ENCODE measurements at places on chromosomes 4 and X.

DNA sequence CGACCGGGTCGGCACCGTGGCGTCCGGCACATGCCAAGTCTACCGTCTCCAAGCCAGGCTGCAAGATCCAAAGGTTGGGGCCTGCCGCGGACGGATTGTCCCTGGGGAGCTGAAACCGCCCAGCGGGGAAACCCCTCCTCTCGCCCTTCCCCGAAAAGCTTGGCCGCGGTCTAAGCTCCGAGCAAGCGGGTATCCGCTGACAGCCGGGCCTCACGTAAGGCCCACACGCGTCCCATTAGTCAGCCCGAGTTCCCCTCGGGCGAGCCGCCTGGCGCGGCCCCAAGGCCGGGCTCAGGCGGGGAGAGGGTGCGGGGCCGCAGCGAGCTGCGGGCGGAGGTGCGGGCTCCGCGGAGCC, 6.8 kb upstream of the BCOR start:
- DNase-seq = no peak

GRCh38 chr4:186485150-186485549, 70.2 kb downstream of the MTNR1A start:
- DNase-seq = no peak

- DNase-seq = peak; percentile 86
These were observed at the start of gene USP11 for GRCh38 chrX:47232803-47233332. TSS of gene USP11 (plus strand) at chrX:47233009. CDS start at chrX:47233044, 35 bp downstream.

DNA sequence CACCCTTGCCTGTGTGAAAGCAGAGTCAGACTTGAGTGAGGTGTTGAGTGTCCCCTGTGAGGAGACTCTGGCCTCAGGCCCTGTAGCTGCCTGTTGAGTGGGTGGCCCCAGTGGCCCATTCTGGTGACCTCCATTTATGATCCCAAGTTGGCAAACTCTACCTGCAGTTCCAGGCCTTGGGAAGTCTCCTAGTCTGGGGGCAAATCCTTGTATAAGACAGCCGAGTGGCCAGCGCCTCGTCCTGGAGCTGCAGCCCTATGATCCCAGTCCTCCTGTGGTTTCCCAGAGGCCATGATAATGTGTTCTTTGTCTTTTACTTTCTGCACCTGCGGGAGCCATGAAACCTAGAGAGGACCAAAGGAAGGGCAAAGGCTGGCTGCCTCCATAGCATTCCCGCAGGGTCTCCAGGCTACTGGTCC, 58.7 kb downstream of the NBDY start:
- DNase-seq = no peak

DNA sequence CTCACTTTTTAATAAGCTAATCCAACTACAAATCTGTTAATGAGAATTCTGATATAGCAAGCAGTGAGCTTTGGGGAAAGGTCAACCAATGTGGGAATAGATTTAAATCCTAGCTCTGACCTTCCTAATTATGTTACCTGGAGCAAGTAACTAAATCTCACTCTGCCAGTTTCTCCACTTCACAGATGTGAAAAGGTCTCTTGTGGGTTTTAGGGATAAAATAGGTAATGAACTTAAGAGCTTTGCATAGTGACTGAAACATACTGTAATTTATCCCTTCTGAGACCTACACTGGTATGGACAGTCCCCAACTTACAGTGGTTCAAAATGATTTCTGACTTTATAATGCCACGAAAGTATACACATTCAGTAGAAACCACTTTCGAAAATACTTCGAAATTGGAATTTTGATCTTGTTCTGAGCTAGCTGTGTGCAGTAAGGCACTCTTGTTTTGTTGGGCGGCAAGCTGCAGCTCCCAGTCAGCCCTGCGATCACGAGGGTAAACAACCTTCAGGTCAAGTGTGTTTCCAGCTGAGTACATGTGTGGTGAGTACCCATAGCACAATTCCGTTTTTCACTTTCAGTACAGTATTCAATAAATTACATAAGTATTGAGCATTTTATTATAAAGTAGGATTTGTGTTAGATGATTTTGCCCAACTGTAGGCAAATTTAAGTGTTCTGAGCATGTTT, 93.7 kb downstream of the ADGRL3 start:
- DNase-seq = peak; percentile 15

- no peak for DNase-seq
These were observed 43.3 kb upstream of the PPM1K start for GRCh38 chr4:88327665-88328064.

DNA sequence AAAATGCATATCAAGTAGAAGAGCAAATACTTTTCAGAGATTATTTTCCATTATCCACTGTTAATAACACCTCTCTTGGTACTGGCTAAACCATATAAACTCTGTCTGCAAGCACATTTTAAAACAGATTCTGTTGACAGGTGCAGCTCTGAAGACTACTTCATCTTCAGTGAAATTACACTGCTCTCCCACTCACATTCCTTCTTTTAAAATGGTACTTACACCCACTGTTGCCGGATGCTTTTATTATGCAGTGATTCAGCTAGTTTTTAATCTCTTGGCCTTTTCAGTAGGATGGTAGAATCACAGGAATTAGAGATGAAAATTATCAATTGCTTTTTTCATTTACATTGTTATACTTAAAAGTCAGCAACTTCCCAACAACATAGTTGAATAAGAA, 381.6 kb downstream of the GASK1B start:
- no peak for DNase-seq

- peak; percentile 9 for DNase-seq
These were observed 23.8 kb downstream of the SHROOM3 start for GRCh38 chr4:76458825-76459224.

GRCh38 chrX:111101580-111101979, 5.6 kb downstream of the PAK3 start:
- no peak for DNase-seq

- DNase-seq = no peak
These were observed 28.6 kb downstream of the ANAPC10 start for GRCh38 chr4:145069361-145069760.

DNA sequence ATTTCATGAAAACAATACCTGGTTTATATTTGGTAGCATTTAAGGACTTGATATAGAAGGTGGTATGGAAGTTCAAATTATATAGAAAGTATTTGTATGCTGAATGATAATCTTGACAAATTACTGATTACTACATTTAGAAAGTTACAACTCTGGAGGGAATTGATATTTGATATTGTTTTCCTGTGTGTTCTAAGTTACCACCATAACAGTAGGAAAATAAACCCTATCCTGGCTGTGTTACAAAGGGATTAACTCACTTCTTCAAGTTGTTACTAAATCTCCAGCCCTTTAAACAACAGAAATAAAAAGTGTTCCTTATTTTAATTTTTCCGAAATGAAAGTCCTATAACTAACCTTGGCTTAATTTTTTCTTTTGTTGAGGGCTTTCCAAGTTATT, 36.6 kb downstream of the FHL1 start:
- no peak for DNase-seq

- DNase-seq = no peak
These were observed 9.5 kb downstream of the DOK7 start for GRCh38 chr4:3472411-3473141.

GRCh38 chr4:36290641-36291040, 9.2 kb downstream of the DTHD1 start:
- no peak for DNase-seq

DNA sequence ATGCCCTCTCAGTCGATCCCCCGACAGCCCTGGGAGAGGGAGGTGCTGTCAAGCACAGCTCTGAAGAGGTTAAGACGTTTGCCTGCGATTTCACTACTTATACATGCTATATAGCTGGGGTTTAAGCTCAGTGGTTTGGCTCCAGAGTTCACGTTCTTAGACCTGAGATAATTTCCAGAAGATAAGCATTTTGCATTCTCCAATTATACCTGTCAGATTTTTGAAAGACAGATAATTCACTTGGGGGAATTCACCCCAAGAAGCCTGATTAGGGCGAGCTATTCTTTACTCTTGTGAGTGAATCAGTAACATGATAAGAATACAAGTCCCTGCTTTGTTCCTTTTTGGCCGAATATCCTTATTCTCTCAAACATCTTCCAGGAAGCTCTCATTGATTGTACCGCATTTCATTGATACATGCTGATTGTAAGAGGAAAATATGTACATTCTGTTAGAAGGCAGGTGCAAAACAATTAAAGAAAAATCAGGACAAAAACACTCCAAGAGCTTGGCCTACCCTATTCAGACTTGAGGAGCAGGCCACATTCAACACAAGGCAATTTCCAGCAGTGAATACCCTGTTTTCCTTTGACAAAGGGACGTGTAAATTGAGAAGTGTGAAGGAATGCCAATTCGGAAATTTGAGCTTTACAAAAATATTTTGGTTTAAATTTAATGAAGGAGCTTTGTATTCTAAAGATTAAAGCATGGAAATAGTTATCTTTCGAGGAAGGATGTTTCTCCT, 30.2 kb downstream of the TENM3 start:
- no peak for DNase-seq

GRCh38 chrX:8675006-8675630, 56.8 kb downstream of the ANOS1 start:
- DNase-seq = no peak

DNA sequence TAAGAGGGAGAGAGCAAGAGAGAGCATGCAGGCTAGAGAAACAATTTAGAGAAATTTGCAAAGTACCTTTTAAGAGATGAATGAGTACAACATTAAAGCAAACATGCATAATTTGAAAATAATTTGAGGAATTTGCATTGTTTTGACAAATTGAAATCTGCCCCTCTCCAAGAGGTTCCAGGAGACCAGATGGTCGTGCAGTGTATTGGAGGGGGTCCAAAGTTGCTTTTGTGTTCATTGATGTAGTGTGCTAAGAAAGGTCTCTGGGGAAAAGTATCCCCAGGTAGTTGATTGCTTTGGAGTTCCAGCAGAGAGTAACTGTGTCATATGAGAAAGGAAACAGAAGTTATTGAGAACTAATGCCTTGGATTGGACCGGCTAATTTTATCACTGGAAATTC, 635.0 kb upstream of the TENM3 start:
- no peak for DNase-seq

GRCh38 chr4:102734116-102734515, 26.7 kb downstream of the MANBA start:
- no peak for DNase-seq

DNA sequence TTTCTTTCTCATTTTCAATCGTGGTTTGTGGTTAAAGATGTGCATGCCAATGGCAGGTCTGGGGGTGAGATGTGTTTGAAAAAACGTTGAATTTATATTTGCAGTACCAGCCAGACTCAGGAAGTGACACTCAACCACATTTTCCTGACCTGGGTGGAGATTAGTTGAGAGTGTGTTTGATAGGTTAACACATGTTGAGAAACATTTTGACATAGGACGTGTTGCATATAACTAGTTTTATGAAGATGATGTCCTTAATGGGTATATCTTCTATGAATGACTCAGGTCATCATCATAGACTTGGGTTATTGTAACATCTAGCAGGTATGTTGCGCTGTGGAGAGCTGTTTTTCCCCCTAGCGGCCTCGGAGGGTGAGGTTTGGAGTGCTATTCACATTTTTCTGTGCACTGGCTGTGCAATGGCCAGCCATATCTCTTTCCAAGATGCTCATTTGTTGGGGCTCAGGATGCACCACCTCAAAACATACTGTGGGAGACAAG, 21.7 kb upstream of the CD38 start:
- no peak for DNase-seq

DNA sequence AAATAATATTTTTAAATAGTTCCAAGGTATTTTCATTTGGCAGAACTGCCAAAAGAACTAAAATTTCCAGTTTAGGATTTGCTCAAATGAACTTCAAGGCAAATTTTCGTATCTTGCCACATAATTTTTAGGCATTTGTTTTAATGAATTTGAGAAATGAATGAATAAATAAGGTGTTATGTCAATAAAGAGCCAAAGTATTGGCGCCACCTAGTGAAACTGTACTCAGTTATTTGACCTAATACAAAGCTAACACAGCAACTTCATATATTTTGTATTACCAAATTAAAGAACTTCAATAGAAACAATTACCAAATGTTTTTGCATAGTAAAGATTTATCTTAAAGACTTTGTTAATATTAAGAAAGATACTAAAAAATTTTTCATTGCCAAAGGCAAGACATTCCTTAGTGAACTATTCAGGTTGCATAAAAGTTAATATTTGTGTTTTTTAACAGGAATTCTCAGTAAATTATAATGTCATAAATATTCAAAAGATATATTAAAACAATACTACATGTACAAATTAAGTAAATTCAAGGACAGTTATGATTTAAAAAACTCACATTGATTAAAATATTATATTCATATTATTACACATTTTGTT, 50.3 kb downstream of the STPG2 start:
- no peak for DNase-seq

- DNase-seq = no peak
These were observed 10.2 kb upstream of the MSANTD1 start for GRCh38 chr4:3238721-3239120.

DNA sequence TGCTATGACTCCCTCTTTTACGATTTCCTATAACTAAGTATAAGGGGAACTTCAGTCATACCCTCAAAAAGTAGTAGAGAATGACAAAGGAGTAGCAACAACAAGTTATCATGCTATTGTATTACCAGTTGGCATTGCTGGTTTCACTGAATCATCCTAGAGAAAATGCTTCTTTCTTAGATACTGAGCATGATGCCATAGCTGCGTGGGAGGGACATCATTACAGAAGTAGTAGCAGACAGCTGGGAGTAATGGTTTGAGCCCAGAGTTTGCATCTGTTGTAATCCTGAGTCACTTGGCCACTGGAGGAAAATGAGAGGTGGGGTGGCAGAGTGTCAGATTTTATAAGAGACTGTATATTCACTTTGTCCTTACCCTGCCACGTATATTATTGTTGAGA, 38.6 kb downstream of the MTMR1 start:
- DNase-seq = no peak

DNA sequence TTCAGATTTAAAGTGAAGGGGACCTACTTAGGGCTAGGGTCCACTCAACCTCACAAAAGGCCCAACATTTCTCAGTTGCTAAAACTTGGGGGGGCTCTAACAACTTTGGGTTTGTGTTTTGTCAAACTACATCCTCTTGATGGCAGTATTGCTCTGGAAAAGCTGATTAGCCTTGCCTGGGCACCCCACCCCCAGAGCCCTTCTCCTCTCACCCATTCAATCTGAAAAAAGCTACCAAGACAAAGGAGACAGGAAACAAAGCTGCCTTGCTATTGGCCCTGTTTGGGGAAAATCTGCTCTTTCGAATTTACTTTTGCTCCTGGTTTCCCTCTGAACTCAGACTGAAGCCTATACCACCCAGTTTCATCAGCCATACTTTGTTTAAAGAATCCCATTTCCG, 195.2 kb upstream of the STK26 start:
- peak; percentile 26 for DNase-seq

DNA sequence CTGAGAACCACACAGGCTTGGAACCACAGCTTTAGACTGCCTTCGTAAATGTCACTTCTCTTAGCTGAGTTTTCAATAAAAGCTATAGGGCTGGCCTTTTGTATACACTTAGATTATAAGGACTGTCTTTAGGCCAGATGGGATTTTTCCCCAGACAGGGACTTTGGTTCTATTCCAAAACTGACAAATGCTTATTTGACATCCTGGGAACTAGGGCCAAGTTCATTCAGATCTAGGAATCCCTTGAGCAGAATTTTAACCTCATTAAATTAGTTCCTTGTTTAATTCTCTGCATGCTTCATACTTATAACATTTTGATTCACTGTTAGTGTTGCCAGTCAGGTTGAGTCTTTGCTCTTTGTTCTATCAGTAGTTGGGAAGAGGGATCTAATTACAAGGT, 23.1 kb downstream of the ZRSR2 start:
- DNase-seq = peak; percentile 25

Data from lung (tissue), 17 donors.